Mammary microvascular endothelial cell (primary cell): ENCODE measurements at places on chromosomes 12 and 14. TPM values are rescaled to one million over a fixed set of nuclear protein-coding genes. Genes with fewer than 3 reads are reported as not detected.

JAG2 gene
- 52.0 TPM in 2 replicates for total RNA-seq

DPY19L2 gene
- 1.5 and 1.6 TPM in 2 replicates for total RNA-seq

CELA1 gene
- not detected in 2 replicates for total RNA-seq

BICDL1 gene
- 0.27 TPM in 1 of 2 replicates, not detected in the other for total RNA-seq

GLIPR1L2 gene
- total RNA-seq = 0.05 and 0.07 TPM in 2 replicates

PRB2 gene
- not detected in 2 replicates for total RNA-seq

NRL gene
- total RNA-seq = 0.74 and 1.3 TPM in 2 replicates

FKBP4 gene
- total RNA-seq = 37.2 and 42.8 TPM in 2 replicates

ERP27 gene
- 0.73 and 2.1 TPM in 2 replicates for total RNA-seq

RPS6KL1 gene
- 11.1 and 14.0 TPM in 2 replicates for total RNA-seq

GPHB5 gene
- not detected in 2 replicates for total RNA-seq

GALNT9 gene
- 2.1 TPM in 1 of 2 replicates, not detected in the other for total RNA-seq

GPR137C gene
- 0.87 and 1.0 TPM in 2 replicates for total RNA-seq

CLECL1 gene
- not detected in 2 replicates for total RNA-seq

USP44 gene
- total RNA-seq = 0.44 and 0.60 TPM in 2 replicates

PAWR gene
- 45.0 and 46.6 TPM in 2 replicates for total RNA-seq

RPL36AL gene
- 206 and 300 TPM in 2 replicates for total RNA-seq

OR6C2 gene
- total RNA-seq = not detected in 2 replicates

KLHL33 gene
- total RNA-seq = 0.34 TPM in 1 of 2 replicates, not detected in the other
